ENCODE measurements at places on chromosomes 16 and 17. TPM values are rescaled to one million over a fixed set of nuclear protein-coding genes. Genes with fewer than 3 reads are reported as not detected.
A peak's percentile ranks its signal among the peaks of the same experiment; 100 is the strongest.

TMEM114 gene
- total RNA-seq: not detected

PPL gene
- total RNA-seq: 2.4 TPM

EFCAB5 gene
- total RNA-seq: under 0.01 TPM

TPPP3 gene
- not detected for total RNA-seq

CFAP52 gene
- not detected for total RNA-seq

MYH1 gene
- total RNA-seq: not detected

TBCD gene
- total RNA-seq: 44.8 TPM

GRIN2C gene
- under 0.01 TPM for total RNA-seq

GAS2L2 gene
- under 0.01 TPM for total RNA-seq

CMTM2 gene
- total RNA-seq: not detected

HSD17B2 gene
- total RNA-seq: 398 TPM

CD79B gene
- 1.5 TPM for total RNA-seq

CRHR1 gene
- not detected for total RNA-seq

TAT gene
- not detected for total RNA-seq

P2RX5 gene
- 0.20 TPM for total RNA-seq

KRTAP9-8 gene
- total RNA-seq: not detected

CCL23 gene
- 0.65 TPM for total RNA-seq

INCA1 gene
- 0.40 TPM for total RNA-seq

SLX4 gene
- total RNA-seq: 1.5 TPM

NPIPB9 gene
- total RNA-seq: 1.4 TPM

TNFSF12 gene
- total RNA-seq: 4.4 TPM

CCL4 gene
- not detected for total RNA-seq

DNA sequence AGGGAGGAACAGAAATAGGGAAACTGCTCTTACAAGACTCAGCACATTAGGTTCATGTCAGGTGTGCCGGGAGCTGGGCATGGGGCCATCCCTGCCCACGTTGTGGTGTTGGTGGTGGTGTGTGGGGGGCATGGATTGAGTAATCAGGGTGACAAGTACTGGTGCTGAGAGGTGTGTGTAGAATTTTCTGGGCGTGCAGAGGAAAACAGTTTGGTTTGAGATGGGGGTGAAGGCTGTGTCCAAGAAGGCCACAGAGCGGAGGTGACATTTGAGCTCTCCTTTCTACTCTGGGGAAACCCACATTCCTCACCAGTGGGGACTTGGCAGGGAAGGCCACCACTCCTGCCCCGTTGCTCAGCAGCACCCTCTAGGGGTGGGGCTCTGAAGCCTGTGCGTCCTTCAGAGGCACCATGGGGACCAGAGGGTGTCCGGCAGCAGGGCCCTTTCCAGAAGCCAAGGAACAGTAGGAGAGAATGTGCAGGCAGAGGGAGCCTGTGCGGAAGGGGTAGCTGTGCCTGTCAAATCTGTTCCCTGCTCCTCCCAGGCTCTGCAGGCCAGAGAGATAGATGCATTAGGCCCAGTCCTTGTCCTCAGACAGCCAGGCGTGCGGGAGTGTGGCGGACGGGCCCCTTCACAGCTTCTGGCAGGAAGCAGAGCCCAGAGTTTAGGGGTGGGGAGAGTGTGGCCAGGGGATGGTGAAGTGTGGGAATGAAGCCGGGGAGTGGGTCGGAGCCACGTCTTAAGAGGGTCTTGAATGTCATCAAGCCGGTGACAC is 48.7 kb upstream of the GSE1 start:
- no peak for DNase-seq

DNA sequence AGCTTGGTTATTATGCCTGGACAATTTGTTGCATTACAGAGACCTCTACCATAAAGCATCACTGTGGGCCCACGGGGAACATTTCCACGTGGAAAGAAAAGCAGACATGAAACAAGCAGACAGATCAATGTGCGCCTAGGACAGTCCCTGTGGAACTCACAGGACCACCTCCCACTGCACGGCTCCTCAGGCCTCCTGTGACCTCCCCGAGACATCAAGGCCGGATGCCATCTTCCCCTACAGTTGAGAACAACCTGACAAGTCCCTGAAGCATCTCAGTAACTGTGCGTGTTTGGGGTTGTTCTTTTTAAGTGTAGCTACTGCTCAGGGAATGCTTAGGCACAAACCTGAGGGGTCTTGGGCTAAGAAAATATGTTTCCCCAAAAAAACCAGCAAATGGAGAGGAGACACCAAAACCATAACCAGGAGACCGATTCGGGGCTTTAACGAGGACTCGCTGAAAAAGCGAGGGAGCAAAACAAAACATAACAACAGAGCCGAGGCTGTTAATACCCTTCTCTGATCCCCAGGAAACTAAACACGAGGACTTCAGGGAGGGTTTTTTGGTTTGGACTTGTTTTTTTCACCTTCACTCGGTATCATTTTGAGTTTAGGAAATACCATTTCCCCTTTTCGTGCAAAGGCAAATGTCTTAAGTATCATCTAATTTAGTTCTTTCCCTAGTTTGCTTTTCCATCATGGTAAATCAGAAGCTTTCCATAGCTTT is 87.1 kb downstream of the CYTH1 start:
- no peak for DNase-seq

GRCh38 chr16:2962334-2963073 is 1.6 kb upstream of the KREMEN2 start:
- no peak for DNase-seq

DNA sequence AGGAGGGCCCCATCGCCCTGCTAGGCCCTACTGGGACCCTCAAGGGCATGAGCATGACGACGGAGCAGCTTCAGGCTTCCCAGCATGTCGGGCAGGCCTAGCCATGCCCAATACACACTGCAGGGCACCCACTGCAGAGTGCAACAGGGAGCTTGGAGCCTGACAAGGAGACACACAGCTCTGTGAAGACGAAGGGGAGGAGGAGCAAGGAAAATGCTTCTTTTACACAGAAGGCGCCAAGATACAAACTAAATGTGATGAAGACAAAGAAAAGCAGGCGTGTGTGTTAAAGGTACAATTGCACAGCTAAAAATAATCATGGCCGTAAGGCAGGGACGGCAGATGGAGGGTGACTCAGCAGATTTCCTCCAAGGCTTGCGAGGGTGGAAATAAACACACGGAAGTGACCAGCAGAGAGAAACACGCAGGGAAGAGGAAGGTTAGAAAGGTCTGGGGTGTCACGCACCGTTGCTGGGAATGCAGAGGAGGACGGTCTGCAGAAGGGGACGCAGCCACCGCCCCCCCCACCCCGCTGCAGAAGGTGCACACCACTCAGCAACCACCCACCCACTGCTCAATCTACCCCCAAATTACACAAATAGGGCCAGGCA is 108.5 kb downstream of the ZNF778 start:
- DNase-seq: peak; percentile 92

DNA sequence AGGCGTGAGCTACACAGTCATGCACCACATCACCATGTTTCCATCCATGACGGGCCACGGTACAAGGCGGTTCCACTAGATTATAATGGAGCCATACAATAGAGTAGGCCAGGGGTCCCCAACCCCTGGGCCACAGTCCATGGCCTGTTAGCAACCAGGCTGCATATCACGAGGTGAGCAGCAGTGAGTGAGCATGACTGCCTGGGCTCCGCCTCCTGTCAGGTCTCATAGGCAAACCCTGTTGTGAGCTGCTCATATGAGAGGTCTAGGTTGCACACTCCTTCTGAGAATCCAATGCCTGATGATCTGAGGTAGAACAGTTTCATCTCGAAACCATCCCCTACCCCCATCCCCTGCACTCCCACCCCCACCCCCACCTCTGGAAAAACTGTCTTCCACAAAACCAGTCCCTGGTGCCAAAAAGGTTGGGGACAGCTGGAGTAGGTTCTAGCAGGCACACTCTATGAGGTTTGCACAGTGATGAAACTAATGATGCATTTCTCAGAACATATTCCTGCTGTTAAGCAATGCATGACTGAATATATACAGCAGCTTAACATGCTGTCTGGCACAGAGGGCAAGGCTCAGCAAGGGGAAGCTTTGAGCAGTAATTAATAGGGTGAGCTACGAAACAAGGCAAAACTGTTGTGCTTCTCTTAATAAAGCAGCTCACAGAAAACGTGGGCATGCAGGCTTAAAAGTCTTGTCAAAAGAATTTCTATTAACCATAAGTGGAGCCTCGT is 108.0 kb downstream of the VPS53 start:
- DNase-seq: no peak

GRCh38 chr16:78535098-78535497 is 435.6 kb downstream of the WWOX start:
- no peak for DNase-seq

- no peak for DNase-seq
Observed at GRCh38 chr16:87170310-87170709, 146.9 kb downstream of the C16orf95 start.

DNA sequence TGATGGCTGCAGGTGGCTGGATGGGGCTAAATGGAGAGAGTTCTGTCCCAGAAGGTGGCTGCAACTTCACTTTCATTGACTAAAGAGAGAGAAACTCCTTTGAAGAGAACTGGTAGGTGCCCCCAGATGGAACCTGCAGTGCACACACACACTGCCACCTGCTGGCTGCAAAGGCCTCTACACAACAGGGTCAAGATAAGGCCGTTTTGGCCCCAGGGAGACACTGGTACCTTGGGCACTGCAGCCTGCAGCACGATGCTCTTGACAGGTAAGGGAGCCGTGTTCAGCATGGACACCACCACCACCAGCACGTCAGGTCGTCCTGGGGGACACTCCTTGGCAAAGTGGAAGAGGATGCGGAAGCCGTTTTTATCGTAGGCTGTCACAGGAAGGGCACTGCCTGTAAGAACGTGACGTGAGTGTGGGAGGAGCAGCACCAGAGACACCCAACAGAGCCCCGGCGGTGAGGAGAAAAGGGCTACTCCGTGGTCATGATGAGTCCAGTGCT is 22.7 kb downstream of the GGA3 start:
- DNase-seq: peak; percentile 82

DNA sequence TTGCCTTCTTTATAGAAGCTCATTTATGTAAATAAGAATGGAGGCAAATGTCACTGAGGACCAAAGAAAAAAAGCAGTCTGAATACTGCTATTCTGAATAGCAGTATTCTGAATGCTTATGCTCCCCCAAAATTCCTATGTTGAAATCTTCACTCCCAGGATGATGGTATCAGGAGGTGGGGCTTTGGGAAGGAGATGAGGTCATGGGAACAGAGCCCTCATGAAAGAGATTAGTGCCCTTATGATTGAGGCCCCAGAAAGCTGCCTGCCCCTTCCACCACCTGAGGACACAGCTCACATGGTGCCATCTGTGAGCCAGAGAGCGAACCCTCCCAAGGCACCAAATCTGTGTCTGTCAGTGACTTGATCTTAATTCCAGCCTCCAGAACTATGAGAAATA is 28.8 kb downstream of the HEATR6 start:
- no peak for DNase-seq

- no peak for DNase-seq
Observed at GRCh38 chr17:62321451-62321850, 58.9 kb upstream of the EFCAB3 start.

- DNase-seq: no peak
Observed at GRCh38 chr17:71334048-71334751, 786.6 kb upstream of the SOX9 start.

- no peak for DNase-seq
Observed at GRCh38 chr17:9859781-9860180, 34.1 kb downstream of the GLP2R start.

DNA sequence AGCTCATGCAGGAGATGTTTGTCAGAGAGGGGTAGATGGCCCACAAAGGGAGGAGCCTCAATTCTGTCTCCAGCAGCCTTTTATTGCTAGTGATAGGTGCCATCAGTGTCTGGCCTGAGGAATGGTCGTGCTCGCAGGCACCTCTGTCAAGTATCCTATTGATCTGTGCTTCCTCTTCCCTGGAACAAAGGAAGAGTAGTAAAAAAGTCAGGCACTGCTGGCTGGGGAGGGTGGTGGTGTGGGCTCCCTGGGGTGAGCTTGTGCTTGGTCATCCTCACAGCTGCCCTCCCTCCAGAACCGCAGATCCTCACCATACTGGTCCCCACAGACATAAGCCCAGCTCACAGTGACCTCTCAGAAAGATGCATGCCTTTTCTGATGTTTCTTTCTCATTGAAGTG is 15.0 kb upstream of the SALL1 start:
- DNase-seq: no peak

GRCh38 chr17:81918832-81919545 is 1.0 kb upstream of the SIRT7 start:
- DNase-seq: no peak

- DNase-seq: no peak
Observed at GRCh38 chr17:20225162-20226115, 216.3 kb downstream of the SPECC1 start.

GRCh38 chr17:76191896-76192295 is 48.4 kb downstream of the RNF157 start:
- DNase-seq: peak; percentile 20

- DNase-seq: peak; percentile 27
Observed at GRCh38 chr17:77829843-77830799, 128.4 kb upstream of the TNRC6C start.

GRCh38 chr17:71986886-71987285 is 133.9 kb upstream of the SOX9 start:
- no peak for DNase-seq

- no peak for DNase-seq
Observed at GRCh38 chr16:53224951-53225533, 170.3 kb downstream of the CHD9 start.

GRCh38 chr16:21617607-21618006 is 18.2 kb downstream of the METTL9 start:
- no peak for DNase-seq

GRCh38 chr17:57645950-57646665 is 99.0 kb downstream of the CCDC182 start:
- no peak for DNase-seq

- peak; percentile 92 for DNase-seq
Observed at GRCh38 chr17:43591779-43592562, 45.8 kb upstream of the ETV4 start.

DNA sequence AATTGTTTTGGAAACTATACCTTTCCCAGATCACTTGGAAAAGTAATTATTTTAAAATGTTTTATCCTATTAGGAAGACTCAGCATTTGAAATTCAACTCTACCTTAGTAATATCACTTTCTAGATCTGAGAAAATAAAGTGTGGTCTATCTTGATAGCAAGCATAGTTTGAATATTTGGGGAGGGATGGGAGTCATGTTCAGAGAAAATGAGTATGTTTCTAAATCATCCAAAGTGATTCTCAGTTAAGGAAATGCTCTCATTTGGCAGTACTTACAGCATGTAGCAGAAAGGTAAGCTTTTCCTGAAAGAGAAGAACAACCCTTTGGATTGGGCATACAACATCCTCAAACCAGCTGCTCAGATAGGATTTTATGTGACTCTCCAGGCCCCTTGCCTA is 6.9 kb downstream of the C17orf75 start:
- no peak for DNase-seq

GRCh38 chr17:8060274-8060673 is 21.4 kb downstream of the ALOX15B start:
- DNase-seq: peak; percentile 82

DNA sequence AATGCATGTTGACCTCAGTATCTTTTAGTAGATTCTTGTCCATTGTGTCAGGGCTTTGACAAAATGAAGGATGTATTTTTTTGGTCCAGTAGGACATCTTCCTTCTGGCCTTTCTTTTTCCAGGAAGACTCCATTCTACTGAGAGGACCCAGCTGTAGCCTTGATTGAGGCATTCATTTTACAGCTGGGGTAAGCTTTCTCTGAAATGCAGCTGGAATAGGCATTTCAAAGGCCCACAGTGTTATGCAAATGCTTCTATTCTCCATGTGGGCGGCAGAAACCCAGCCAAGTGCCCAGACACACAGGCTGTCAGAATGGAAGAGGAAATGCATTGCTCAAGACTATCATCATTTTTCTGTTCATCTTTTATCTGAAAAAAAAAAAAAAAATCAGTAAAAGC is 629.0 kb upstream of the CDH8 start:
- no peak for DNase-seq

Data from lung microvascular endothelial cell (primary cell).